ENCODE measurements at places on chromosomes 16 and 17.
A peak's percentile ranks its signal among the peaks of the same experiment; 100 is the strongest.

DNA sequence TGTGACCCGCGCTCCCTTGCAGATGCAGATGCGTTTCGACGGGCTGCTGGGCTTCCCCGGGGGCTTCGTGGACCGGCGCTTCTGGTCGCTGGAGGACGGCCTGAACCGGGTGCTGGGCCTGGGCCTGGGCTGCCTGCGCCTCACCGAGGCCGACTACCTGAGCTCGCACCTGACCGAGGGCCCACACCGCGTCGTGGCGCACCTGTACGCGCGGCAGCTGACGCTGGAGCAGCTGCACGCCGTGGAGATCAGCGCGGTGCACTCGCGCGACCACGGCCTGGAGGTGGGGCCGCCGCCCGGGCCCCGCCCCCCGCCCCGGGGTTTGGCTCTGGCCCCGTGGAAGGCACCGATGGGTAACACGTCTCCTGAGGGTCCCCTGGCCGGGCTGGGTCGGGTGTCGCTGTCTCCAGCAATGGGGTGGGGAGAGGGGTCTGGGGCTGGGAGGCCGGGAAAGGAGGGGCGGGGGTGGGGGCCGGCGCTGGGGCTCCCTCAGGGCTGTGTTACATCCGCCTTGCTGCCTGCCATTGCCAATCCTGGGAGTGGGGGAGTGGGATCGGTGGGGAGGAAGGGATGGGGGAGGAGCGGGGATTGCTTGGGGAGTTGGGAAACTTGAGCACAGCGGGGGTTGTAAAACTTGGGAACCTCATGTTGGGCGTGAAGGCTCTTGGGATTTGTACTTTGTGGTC is 737 bp downstream of the NUDT16L1 start:
- DNase-seq = no peak

DNA sequence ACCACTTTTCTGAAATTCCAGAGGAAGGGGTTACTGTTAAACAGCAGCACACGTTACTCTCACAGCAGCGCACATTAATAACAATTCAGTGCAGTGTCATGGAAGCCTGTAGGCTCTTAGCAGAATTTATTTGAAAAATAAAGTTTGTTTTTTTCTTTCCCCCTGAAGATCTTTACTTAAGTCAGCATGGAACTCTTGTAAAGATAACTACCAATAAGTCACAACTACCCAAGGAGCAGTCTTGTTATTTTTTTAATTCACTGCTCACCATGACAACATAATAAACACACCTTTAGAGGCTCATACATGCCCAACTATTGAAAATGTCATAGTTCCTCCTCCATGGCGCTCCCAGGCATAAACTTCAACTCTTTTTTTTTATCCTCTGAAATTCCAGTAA is 31.8 kb upstream of the PSMD7 start:
- DNase-seq = no peak

GRCh38 chr17:78027121-78027520 is 68.6 kb downstream of the TNRC6C start:
- no peak for DNase-seq

DNA sequence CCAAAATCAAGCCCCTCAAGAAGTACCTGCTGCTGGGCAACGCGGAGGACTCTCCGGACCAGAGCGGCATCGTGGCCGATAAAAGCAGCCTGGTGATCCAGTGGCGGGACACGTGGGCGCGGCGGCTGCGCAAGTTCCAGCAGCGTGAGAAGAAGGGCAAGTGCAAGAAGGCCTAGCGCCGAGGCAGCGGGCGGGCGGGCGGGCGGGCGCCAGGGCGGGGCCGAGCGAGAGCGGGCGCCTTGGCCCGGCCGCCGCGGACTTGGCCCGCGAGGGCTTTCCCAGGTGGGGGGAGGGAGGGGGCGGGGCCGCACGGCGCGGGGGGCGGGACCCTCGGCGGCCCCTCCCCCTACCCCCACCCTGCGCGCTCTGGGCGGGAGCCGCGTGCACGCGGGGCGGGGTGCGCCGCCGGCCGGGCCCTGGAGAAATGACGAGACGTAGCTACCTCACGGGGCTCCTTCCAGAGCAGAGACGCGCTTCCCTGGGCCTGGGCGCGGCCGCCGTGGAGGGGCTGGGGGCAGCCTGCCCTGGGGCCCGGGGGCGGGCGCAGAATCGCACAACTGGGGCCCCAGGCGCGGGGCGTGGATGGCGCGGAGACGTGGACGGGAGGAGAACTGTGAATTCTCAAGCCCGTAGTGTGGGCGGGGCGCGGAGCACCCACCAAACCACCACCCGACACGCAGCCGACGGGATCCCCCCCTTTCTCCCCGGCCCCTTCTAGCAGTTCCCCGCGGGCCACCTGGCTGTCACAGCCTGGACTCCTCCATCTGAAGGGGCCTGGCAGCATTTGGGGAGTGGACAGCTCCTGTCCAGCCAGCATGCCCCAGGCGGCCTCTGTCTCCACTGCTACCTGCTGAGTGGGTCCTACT is 218.7 kb downstream of the NTN1 start:
- no peak for DNase-seq

DNA sequence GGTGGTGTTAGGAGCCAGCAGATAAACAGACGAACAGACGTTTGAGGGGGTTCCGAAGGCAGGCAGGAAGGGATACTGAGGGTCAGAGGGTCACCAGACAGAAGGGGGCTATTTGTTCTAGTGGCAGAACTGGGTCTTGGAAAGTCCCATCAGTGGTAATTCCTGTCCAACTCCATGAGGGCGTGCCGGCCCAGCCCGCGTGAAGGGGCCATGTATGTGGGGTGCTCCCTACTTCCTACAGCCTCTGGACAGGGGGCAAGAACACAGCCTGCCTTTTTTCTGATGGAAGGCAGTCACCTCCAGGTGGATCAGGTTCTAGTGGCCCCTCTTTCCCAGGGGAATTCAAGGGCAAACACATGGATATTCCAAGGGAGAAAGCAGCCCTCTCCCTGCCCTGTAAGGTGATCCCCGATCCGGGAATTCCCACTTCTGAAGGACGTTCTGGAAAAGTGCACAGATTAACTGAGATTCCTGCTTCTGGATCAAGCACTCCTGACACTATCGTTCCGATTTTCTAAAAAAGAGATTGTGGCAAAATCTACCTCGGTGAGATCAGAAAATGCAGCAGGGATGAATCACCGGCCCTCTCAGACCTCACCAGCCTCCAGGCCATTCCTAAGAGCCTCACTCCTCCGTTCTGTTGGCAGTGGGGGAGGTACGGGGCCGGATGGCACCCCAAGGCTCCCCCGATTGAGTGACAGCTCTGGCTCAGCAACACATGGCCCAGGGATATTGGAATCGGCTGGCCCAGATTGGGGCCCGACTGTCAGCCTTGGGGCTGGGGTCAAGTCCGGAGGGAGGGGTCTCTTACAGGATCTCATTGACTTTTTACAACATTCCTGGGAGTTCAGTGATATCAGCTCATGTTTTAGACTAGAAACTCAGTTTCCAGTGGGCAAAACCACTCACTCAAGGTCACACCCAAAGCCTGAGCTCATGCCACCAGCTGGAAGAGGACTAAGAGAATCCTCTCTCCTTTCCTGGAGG is 12.4 kb downstream of the STX1B start:
- peak; percentile 87 for DNase-seq

DNA sequence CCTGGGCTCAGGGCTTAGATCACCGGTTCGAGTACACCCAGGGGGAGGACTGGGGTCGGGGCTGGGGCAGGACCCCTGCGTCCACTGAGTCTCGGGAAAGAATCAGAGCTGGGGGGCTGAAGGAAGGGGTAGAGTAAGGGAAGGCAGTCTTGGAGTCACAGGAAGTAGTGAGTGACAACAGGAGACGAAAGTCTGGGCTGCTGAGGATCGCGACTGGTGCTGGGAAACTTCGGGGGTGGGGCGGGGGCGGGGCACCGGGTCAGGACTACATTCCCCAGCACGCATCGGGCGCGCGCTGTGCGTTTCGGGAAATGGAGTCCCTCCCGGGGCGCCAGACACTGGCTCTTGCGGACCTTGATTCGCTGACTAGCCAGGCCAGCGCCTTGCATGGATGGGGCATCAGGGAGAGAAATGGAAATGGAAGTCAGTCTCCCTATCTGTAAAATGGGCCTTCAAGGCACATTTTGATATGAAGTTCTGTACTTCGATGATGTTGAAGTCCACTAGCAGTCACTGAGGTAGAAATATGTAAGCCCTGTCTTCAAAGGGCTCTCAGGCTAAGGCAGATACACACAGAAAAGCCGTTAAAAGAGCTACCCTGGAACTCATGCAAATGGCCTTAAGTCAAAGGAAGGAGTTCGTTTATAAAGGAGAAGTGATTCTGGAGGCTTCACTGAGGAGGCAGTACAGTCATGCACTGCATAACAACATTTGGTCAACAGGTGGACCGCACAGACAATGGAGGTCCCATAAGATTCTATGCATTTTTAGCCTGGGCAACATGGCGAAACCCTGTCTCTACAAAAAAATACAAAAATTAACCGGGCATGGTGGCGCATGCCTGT is 697 bp downstream of the CTF1 start:
- peak; percentile 67 for DNase-seq

DNA sequence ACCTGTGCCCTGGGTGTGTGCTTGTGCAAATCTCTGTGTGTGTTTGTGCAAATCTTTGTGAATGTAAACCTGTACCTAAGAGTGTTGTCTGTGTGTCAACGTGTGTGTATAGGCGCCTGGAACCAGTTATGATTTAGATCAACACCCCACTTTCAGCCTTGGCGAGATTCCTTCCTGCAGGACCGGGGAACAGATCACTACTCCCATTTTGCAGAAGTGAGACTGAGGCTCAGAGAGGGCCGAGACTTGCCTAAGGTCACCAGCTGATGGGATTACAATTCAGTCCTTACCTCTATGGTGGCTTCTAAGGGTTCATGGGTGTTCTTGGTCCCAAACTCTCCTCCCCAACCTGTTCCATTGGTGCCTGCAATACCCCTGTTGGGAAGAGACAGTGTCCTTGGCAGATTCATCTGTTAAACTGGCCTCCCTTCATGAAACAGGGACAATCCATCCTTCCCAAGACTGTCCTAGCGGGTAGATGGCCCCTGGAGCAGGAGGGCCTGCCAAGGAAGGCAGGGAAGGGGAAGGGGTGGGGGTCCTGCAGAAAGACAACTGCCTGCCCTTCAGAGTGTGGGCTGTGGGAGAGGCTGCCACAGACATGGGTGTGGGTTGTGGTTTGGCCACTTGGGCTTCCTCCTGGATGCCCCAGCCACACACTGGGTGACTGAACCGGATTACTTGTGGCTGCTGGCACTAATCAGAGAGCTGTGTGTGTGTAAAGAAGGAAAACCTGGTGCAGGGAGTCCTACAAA is 6.9 kb upstream of the MAPK7 start:
- DNase-seq = no peak

DNA sequence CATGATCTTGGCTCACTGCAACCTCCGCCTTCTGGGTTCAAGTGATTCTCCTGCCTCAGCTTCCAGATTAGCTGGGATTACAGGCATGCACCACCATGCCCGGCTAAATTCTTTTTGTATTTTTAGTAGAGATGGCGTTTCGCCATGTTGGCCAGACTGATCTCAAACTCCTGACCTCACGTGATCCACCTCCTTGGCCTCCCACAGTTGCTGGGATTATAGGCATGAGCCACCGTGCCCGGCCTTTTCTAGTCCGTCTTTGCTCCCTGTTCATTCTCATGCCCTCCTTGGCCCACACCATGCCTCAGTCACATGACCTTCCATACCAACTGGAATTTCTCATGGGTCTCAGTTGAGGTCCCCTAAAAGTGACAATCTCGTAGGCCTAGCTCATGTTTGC is 86.9 kb downstream of the SNX29 start:
- no peak for DNase-seq

GRCh38 chr17:1491443-1492248 is 840 bp downstream of the MYO1C start:
- DNase-seq = no peak

DNA sequence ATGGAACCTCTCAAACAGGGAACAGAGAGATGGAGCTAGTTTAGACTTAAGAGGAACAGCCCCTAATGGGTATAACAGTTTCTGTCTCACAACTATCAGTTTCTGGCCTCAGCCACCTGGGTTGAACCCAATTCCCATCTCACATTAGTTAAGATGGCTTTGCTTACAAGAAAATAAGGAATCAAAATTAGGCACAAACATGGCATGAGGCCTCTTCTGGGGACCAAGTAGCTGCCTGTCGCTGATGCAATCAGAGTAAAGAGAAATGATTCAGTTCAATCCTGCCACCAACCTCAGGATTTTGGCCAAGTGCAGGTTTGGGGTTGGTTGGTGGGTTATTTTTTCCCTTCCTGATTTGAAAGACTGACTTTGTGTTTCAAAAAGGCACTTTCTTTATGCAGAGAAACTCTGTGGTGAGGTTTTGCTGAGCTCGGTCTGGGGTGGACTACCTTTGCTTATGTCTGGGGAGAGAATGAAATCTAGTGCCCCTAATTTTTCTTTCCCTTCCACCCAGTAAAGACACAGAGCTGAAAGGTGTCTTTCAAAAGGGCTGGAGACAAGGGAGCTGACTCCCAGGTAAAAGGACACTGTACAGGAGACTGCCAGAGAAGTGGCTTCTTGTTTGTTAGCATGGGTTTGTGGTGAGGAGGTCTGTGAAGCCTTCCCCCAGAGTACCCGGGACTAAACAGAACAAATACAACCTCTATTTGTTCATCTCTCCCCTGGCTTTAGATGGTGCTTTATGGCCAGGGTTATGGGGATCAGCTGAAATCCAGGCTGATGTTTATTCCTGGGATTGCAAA is 44.8 kb upstream of the NFAT5 start:
- DNase-seq = no peak

DNA sequence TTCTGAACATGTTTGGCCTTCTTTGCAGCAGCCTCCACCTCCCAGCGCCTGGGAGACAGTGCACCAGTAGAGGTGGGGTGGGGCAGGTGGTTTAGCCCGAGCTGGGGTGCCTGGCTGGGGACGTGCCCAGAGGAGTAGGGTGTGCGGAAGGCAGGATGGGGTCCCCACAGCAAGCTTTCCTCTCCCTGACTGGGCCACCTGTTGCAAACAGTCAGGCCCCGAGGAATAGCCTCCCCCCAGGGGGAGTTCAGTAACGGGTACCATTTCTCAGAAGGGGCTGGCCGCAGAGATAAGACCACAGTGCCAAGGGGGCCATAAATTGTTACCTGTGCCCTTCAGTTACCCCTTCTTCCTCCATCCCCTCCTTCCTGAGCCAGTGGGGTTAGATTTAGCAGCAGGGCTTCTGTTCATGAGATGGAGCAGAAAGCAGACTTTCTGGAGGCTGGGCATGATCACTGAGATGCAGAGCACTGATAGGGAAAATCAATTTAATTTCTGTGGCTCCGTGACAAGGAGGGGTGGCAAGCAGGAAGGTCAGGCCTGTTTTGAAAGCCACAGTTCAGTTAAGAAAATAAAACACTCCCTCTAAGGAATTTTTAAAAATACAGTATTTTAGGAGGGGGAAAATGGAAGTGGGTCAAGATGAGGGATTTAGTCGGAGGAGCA is 181.9 kb downstream of the MSI2 start:
- no peak for DNase-seq

- no peak for DNase-seq
Measured at GRCh38 chr16:80536238-80536637, 4.6 kb upstream of the DYNLRB2 start.
